ENCODE measurements at places on chromosomes 2 and 18.

DNA sequence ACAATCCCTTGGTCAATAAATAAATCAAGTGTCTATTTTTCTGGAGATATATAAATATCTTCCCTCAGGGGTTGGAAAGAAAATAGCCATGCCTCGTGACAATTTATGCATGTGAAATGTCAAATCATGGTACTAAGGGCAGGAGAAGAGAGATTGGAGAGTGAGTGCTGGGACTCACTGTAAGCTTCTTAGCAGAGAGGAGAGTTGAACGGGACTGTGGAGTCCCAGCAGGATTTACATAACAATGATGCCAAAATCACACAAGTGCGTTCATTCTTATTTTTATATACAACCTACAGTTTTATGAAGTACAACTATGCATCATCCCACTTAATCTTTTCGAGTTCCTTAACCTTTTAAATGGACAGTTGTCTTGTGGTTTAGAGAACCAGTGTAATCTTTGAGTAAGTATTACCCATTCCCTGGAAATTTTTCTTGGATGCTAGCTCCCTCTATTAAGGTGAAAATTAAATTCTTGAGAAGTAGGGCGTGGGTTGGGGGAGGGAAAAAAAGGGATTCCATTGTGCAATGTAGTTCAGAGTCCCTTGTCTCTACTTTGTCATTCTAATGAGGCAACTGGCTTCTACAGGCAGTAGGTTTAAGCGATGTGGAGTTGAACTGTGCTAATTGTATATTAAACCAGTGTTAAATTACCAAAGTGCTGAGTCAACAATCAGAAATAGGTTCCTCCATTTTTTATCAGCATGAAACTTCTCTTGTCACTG lies 143.6 kb upstream of the EPHA4 start:
- no peak for DNase-seq

- DNase-seq, result no peak
These were observed 140.7 kb downstream of the ZNF516 start for GRCh38 chr18:76354348-76354747.

DNA sequence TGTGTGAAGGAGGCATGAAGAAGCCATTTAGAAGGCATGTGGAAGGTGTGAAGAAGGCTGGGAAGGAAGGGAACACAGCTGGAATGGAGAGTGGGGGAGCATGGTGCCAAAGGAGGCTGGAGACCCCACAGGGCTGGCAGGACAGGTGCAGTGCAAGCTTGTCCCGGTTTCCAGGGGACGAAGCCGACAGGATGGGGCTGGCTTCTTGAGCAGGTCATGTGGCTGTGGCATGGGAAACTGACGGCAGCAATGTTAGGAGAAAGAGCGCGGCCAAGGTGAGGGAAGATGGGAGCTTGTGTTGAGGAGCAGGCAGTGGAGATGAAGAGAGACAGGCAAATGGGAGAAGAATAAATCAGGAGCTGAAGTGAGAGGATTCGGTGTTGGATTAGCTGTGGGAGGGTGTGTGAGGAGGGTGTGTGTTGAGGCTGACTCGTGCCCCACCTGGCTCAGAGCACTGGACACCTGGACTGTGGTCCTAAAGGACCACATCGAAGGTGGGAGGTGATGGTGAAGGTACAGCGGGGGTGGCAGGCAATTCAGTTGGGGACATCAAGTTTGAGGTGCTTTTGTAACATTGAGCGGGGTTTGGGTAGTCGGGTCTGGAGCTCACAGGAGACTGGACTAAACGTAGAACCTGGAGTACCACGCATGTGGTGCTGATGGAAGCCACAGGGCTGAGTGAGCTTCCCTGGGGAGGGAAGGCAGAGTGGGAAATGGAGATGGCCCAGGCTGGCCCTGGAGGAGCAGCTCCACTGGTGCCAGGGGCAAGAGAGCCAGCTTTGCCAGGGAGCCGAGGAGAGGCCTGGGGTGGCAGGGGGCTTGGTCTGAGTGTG lies 165.6 kb upstream of the HDAC4 start:
- no peak for DNase-seq

GRCh38 chr18:45066210-45066609 lies 385.5 kb downstream of the SETBP1 start:
- no peak for DNase-seq

DNA sequence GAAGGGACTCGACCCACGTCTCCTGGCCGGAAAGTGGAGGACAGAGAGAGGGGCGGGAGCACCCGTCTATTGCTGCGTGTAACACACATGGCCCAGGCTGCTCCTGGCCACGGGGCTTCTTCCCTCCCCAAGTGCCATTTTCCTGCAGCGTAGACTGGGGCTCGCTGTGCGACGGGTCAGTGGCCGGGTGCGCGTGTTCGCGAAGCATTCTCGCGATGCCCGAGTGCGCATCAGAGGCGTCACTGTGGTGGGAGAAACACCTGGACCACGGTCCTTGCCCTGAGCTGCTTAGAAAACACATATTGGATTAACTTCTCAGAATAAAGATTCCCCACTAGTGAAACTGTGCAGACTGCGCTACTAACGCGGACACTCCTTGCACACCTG lies 200.8 kb downstream of the EIPR1 start:
- DNase-seq, result no peak

Data from urinary bladder (tissue), 4 donors.